HFFc6 (cell line): ENCODE measurements at places on chromosomes 4 and X.
A peak's percentile ranks its signal among the peaks of the same experiment; 100 is the strongest.

GRCh38 chr4:68891678-68892077 is 59.9 kb downstream of the UGT2A3 start:
- H3K4me3 ChIP-seq, result peak overlapping the region; percentile 20; the same call in 1 of the 2 replicates
- no peaks in the 10 kb centered on the region for H3K4me1 ChIP-seq
- H3K27ac ChIP-seq, result no peak overlapping the region
- no peaks in the 10 kb centered on the region for H3K27me3 ChIP-seq
- no peaks in the 10 kb centered on the region for H3K36me3 ChIP-seq

DNA sequence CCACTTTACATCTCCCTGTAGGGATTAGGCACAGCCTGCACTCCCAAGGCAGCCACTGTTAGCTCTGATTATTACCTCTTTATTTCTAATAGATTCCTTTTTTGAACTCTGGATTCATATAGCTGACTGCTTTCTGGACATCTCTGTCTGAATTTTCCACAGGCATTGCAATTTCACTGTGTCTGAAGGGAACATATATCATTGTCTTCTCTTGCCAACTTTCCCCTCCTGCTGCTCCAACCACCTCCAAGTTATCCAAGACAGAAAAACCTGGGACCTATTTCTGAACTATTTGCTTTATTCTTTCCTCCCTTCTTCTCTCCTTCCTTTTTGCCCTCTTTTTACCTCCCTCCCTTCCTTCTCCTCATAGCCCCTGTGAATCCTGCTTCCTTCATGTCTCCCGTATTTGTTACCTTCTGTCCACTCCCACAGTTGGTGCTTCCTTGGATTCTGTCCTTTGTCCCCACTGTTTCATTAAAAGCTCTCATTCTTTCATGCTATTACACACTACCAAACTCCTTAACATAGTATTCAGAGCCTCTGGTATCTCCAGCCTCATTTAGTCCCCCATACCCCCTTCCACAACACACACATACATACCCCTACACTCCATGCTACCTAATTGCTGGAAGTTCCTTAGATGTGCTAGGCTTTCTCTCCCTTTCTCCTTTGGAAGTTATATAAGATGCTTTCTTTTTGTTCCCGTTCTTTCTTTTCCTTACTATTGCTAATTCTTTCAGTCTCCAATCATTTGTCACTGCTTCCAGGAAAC is 34.7 kb downstream of the FGF2 start:
- peaks cover 92% of the 10 kb centered on the region for H3K4me1 ChIP-seq
- peak overlapping the region; percentile 9; the same call in 1 of the 2 replicates for H3K4me3 ChIP-seq
- H3K27me3 ChIP-seq, result peaks cover 13% of the 10 kb centered on the region
- peak overlapping the region; percentile 67 for H3K27ac ChIP-seq
- no peak for DNase-seq
- H3K36me3 ChIP-seq, result peaks cover 68% of the 10 kb centered on the region

DNA sequence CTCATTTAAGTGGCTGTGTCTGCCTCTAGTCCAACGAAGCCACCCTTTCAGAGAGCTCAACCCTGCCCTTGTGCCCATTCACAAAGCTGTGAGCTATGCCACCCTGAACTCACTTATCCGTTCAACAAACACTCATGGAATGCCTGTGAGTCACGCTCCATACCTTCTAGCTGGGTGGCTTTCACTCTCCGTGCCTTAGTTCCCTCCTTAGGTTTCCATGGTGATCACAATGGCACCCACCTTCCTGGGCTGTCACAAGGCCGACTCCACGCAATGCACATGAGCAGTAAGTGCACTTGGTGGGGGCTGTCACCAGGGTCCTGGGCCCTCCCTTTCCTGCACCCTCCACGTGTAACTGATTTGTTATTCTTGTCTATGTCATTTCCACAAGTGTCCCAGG is 37.2 kb upstream of the PPP2R2C start:
- DNase-seq, result no peak
- no peak overlapping the region for H3K4me3 ChIP-seq
- H3K36me3 ChIP-seq, result peaks cover 5% of the 10 kb centered on the region
- H3K27me3 ChIP-seq, result no peaks in the 10 kb centered on the region; the same call in 1 of the 2 replicates
- no peak overlapping the region for H3K27ac ChIP-seq

DNA sequence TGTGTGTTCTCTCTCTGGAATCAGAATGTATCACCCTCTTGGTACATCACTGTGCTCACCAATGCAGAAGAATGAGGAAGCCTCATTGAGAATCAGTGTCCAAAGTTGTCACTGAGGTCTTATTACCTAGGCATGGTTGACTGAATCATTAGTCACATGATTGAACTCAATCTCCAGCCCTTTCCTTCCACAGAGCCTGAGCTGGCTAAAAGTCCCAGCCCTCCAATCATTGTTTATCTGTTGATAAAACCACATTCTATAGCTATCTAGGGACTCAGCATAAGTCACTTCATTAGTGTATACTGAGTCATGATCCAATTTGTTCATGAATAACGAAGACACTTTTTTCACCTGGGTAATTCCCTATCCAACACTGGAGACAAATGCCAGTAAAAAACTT is 396.8 kb downstream of the TRAM1L1 start:
- DNase-seq, result no peak
- no peak overlapping the region for H3K27ac ChIP-seq
- no peaks in the 10 kb centered on the region for H3K36me3 ChIP-seq
- H3K4me3 ChIP-seq, result no peak overlapping the region
- H3K4me1 ChIP-seq, result no peaks in the 10 kb centered on the region

GRCh38 chrX:148940411-148940996 is 440.1 kb downstream of the AFF2 start:
- H3K27me3 ChIP-seq, result no peaks in the 10 kb centered on the region
- H3K27ac ChIP-seq, result no peak overlapping the region
- no peak overlapping the region for H3K4me3 ChIP-seq
- no peaks in the 10 kb centered on the region for H3K36me3 ChIP-seq
- no peaks in the 10 kb centered on the region for H3K4me1 ChIP-seq

- peak overlapping the region; percentile 42 for H3K27ac ChIP-seq
- H3K4me1 ChIP-seq, result peaks cover 47% of the 10 kb centered on the region
- no peaks in the 10 kb centered on the region for H3K36me3 ChIP-seq
These were observed 4.1 kb upstream of the UGT2B7 start for GRCh38 chr4:69092190-69092589.

DNA sequence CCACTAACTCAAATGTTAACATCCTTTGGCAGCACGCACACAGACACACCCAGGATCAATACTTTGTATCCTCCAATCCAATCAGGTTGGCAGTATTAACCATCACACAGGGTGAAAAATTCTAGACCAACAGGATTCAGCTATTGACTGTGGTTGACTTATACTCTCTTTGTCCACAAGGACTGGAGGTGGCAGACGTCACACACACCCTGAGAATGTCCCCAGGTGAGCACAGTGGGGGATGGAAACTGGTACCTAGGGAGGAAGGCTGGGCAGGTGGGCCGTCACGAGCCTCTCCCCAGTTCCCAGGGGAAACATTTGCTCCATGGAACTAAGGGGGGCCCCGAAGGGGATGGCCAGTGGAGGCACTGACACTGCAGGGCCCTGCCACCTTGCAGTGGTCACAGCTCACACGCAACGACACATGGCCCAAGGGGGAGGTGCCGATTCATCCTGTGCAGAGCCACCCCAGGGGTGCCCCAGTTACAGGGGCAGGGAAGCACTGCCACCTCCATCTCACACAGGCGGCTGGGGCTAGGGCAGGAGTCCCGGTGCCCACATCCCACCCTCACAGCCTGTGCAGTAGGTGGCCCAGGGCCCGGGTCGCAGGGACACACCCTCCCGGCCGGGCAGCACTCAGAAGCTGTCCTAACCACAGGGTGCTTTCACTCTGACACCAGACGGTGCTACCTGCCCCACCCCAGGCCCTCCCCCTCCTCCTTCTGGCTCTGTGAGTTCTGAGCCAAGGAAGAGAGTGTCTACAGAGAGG is 17.4 kb downstream of the ZFYVE28 start:
- H3K36me3 ChIP-seq, result no peaks in the 10 kb centered on the region
- no peak overlapping the region for H3K27ac ChIP-seq
- DNase-seq, result no peak
- H3K27me3 ChIP-seq, result peaks cover 31% of the 10 kb centered on the region
- no peak overlapping the region for H3K4me3 ChIP-seq
